Thymus (tissue), 14 donors: ENCODE measurements at places on chromosomes 16 and 17.

DNA sequence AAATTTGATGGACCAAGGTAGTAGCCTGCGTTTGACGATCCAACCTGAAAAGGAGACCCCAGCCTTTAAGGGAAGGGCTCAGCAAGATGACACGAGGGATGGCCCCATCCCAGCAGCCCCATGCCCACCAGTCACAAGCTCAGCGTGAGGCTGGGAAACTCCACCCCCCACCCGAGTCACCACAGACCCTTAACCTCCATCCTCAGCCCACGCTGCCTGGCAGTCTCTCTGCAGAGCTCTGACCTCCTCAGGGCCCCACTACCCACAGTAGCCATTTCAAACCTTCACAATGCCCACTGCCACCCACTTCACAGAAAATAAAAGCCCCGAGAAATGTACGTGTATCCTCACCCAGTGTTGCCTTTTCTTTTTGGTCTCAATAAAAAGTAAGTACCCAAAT, 18.7 kb downstream of the USP36 start:
- H3K4me1 ChIP-seq: peaks cover 37% of the 10 kb centered on the region
- H3K27ac ChIP-seq: no peak overlapping the region
- DNase-seq: no peak

GRCh38 chr17:33989361-33990148, 265.5 kb upstream of the CCL2 start:
- no peak overlapping the region for H3K27ac ChIP-seq
- no peaks in the 10 kb centered on the region for H3K36me3 ChIP-seq
- no peaks in the 10 kb centered on the region for H3K4me1 ChIP-seq
- no peak overlapping the region for H3K4me3 ChIP-seq

- no peak overlapping the region for H3K27ac ChIP-seq
- no peaks in the 10 kb centered on the region for H3K36me3 ChIP-seq
- DNase-seq: no peak
- H3K4me3 ChIP-seq: peak overlapping the region; percentile 68
These were observed 345 bp upstream of the DCXR start for GRCh38 chr17:82037889-82038195.

DNA sequence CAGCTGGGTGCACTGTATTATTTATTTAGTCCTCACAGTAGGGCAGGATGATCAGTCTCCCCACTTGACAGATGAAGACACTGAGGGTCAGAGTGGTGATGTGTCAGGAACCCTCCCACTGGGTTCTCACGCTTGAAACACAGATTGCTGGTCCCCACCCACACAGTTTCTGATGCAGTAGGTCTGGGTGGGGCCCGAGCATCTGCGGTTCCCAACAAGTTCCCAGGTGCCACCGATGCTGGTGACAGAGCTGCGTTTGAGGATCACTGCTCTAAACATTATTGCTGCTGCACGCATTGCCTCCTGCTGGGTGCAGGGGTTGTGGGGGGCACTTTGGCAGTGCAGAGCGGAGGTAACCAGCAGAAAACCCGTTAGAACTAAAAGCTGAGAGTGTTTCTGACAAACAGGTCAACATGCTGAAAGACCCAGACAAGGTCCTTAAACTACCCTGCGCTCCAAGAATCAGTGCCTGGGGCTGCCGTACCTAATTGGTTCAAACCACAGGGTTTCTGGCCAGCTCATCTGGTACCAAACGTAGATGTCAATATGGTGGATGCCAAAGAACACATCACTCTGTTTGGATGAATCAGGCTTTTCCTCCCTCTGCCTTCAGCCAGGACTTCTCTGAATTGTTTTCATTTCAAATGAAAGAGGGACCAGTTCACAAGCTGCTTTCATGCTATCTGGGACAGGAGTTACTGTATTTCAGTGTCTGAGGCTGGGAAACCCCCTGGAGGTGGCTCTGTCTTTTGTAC, 76.0 kb downstream of the ABCC1 start:
- H3K27me3 ChIP-seq: no peaks in the 10 kb centered on the region
- no peak overlapping the region for H3K27ac ChIP-seq
- H3K4me1 ChIP-seq: no peaks in the 10 kb centered on the region
- H3K36me3 ChIP-seq: peaks cover 19% of the 10 kb centered on the region

DNA sequence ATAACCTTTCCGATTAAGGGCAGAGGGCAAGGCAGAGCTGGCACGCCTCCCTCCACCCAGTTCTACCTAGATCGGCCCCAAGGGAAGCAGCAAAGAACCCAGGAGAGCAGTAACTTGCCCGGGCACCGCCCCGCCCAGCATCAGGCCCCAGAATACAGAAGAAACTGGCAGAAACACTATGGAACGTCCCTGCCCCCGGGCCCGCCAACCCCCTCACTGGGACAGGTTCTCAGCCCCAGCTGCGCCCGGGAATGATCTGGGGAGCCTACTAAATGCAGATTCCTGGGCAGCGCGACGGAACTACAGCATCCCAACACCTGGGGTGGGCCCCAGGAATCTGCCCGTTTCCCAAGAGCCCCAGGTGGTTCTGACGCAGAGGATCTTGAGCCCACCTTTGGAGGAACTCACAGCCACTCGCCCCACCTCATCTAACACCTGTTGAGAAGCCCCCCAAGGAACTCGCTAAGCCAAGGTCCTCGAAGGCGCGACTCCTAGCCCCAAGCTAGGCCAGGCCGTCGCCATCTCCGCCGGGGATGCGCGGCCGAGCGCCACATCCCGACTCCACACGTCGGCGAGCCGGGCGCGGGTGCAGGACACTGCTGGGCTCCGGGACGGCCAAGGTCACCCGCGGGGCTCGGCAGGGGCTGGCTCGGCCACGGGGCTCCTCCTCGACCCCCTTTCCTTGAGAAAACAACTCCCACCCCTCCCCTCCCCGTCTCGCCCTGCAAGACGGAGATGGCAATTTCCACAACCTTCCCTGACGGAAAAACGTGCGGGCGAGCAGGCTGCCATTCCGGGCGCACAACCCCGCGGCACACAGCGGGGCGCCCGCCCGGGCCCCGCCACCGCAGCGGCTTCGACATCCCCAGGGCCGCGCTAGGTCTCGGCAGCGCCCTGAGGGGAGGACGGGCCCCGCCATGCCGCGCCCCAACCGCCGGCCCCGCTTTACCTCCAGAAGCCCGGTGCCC, 913 bp downstream of the CDIP1 start:
- H3K36me3 ChIP-seq: peaks cover 3% of the 10 kb centered on the region
- H3K4me3 ChIP-seq: peak overlapping the region; percentile 61
- H3K27ac ChIP-seq: peak overlapping the region; percentile 80
- H3K27me3 ChIP-seq: peaks cover 15% of the 10 kb centered on the region
- DNase-seq: no peak
